ENCODE measurements at places on chromosomes 7 and 10.

- no peak for DNase-seq
These were observed 22.9 kb downstream of the GSAP start for GRCh38 chr7:77393261-77393660.

DNA sequence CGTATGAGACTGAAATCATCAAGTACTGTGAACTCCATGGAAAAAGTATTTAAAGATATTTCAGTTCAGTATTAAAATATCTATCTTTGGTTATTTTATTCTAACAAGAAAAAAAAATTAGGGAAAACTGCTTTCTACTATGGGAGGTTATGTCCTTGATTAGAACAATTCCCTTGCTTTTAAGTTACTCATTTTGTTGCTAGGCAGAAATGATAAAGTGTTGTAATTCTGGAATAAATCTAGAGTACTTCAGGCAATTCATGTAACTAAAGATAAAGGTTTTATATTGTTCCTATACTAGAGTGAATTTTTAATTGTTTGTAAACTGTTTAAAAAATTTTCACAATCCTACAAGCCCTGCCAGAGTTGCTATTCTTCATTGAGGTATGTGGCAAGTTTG, 92.0 kb downstream of the BBS9 start:
- no peak for DNase-seq

- DNase-seq = no peak
These were observed 94.1 kb downstream of the COL13A1 start for GRCh38 chr10:69895759-69896158.

DNA sequence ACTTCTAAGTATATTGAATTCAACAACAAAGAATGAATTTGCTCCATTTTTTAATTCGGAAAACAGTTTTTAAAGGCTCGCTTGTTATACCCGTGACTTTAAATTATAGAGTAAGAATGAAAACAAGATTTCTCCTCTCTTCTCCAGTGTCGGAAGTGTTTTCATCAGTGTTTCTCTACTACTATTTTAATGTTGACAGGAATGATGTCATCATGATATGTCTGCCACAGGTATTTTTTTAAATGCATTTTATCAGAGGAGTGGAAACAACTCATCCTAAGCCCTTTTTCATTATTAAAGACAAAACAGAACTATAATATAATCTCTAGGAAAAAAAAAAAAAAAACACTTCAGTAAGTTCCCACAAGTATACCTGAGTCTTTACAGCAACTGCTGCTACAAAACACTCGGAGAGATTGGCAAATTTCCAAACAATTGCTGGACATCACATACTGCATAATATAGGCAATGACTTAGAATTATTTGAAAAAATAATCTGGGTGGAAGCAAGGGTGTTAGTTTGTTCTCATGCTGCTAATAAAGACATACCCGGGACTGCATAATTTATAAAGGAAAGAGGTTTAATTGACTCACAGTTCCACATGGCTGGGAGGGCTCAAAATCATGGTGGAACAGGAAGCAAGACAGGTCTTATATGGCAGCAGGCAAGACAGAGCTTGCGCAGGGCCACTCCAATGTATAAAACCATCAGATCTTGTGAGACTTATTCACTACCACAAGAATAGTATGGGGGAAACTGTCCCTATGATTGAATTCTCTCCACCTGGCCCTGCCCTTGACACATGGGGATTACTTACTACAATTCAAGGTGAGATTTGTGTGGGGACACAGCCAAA, 4.8 kb upstream of the RNF32 start:
- DNase-seq = no peak

GRCh38 chr7:151289891-151290290, 41.4 kb upstream of the SMARCD3 start:
- no peak for DNase-seq

DNA sequence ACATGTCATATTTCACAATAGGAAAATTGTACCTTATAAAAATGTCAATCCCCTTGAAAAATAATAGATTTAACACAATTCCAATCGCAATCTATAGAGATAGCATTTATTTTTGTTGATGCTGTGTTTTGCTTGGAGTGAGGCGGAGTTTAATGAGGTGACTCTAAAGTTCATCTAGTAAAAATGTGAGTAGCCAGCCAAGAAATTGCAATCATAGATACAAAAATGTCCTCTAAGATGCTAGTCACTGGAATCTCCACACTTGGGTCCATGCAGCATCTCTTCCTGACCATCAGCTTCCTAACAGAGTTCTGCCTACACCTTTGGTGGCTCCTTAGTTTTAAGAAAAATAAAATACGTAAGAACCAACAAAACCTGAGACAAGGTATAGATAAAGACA, 44.9 kb downstream of the GLI3 start:
- DNase-seq = no peak
